IMR-90 (cell line): ENCODE measurements at places on chromosomes 5 and 9. TPM values are rescaled to one million over a fixed set of nuclear protein-coding genes. Genes with fewer than 3 reads are reported as not detected.
A peak's percentile ranks its signal among the peaks of the same experiment; 100 is the strongest.

PIP5KL1 gene
- total RNA-seq, result 0.28 and 0.36 TPM in 2 replicates

GRCh38 chr5:139954462-139954861, 88.6 kb downstream of the NRG2 start:
- peaks cover 47% of the 10 kb centered on the region for H3K27me3 ChIP-seq
- H3K4me1 ChIP-seq, result no peaks in the 10 kb centered on the region
- H3K27ac ChIP-seq, result no peak overlapping the region
- H3K36me3 ChIP-seq, result no peaks in the 10 kb centered on the region
- no peak for DNase-seq

GRCh38 chr9:107020040-107020530, 157.1 kb downstream of the ZNF462 start:
- H3K27me3 ChIP-seq, result peaks cover 64% of the 10 kb centered on the region
- H3K36me3 ChIP-seq, result no peaks in the 10 kb centered on the region
- peak; percentile 96 for DNase-seq
- no peak overlapping the region for H3K4me3 ChIP-seq
- H3K4me1 ChIP-seq, result peaks cover 5% of the 10 kb centered on the region
- H3K27ac ChIP-seq, result no peak overlapping the region

MTMR12 gene
- 20.3 and 21.3 TPM in 2 replicates for total RNA-seq

- DNase-seq, result peak; percentile 87
- no peak overlapping the region for H3K27ac ChIP-seq
- no peak overlapping the region for H3K4me3 ChIP-seq
- H3K27me3 ChIP-seq, result no peaks in the 10 kb centered on the region
Measured at GRCh38 chr5:134603059-134603458, 29.6 kb downstream of the SAR1B start.

FGF1 gene
- total RNA-seq, result 7.7 and 8.1 TPM in 2 replicates
